ENCODE measurements at places on chromosomes 4 and X.

DNA sequence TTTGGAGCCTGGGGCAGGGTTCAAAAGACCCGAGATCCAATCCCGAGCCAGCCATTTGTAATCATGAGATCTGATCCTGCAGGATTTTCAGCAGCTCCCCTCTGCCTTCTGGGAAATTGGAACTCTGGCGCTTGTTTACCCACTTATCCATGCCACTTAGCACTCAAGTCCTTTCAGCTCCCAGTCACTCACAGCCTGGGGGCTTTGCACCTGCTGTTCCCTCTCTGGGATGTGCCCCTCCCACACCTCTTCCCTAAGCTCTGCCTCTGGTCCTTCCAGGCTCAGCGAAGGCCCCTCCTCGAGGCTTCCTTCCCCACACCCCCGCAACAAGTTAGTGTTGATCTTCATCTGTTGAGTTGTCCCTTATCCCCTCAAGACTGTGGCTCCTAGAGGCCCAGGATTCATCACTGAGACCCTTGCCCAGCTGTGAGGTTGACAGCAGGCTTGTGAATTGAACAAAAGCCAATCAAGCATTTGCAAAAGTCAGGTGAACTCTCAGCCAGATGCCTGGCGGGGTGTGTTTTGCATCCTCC, 99.1 kb upstream of the AFAP1 start:
- DNase-seq: no peak

GRCh38 chr4:83708500-83709175, 172.7 kb downstream of the GPAT3 start:
- no peak for DNase-seq

- DNase-seq: no peak
Measured at GRCh38 chr4:146957237-146957636, 11.6 kb upstream of the TTC29 start.

DNA sequence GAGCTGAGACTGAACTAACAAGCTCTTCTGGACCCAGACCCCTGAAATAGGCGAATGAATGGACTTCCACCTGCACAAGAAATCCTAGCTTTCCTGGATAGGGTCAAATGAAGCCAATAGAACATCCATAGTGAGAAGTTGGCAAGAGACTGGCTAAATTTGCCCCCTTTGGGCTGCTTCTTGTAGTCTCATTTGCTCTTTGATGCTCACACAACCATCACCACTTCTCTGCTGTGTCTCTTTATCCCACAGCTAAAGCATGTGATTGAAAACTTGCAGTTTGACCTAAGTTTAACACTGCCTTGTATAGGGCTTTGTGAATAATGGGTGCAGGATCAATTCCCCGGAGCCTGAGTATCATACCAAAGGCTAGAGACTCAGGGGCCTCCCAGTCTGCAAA, 38.2 kb downstream of the NLGN3 start:
- no peak for DNase-seq

DNA sequence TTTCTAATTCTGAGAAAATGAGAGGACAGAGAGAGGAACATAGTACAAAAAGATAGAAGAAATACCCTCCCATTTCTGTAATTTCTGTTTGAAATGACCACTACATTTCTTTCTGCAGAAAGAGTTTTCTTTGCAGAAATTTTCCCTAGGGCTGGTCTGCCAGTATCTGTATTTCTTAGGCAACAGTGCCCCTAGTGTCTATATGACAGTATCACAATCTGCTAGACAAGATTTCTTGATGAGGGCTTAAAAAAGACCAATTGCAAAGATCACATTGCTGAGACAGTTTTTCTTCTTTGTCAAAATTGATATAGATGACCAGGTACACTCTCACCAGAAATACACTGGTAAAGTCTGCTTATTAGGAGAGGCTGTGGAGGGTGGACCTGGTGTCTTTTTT, 81.0 kb upstream of the ZDHHC15 start:
- no peak for DNase-seq

- no peak for DNase-seq
Measured at GRCh38 chr4:169952236-169953002, 73.8 kb downstream of the MFAP3L start.

DNA sequence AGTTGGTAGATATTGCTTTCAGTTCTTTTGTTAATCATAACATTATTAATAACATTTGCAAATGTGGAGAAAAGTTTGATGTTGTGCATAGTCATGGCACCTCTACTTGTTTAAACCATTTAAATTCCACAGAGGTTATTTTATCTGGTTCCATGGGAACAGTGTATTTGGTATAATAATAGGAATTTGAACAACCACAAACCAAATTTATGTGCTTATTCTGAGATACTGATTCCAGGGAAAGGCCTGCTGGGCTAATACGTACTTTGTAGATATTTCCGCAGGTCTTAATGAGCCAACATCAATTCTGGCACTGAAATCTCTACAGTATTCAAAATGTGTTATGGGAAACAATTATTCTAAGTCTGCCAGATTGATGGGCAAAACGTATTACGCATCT, 319.0 kb downstream of the DKK2 start:
- DNase-seq: no peak

DNA sequence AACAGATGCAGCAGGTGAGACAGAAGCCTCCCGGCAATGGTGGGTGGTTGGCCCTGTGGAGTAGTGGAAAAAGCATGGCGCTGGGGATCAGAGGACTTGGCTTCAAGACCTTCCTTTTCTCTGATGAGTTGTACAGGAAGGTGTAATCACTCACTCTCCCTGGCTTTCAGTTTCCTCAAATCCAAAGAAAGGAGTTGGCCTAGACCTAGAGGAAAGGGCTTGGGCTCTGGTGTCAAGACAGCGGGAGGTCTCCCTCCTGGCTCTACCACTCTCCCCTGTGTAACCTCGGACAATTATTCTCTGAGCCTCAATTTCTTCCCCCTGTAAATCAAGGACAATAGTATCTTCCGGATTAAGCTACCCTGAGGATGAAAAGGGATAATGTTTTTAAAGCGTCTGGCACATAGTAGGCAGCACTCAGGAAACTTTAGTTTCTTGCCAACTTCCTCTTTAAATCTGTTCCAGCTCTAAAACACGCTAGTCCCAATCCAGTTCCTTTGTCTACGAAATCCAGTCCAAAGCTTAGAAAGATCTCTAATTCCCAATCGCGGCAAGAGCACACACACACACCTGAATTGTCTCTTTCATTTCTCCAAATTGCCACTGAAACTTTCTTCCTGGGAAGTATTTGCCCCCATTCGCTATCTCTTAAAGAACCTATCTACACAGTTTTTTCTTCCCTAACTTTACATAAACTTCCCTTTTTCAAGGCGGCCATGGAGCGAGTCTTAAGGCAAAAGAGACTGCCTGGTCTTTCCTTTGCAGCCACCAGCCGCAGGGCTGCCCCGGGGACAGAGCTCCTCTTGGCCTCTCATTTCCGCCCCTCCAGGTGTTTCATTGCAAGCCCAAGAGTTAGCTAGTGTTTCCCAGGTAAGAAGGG, 29.9 kb upstream of the GPC4 start:
- no peak for DNase-seq

DNA sequence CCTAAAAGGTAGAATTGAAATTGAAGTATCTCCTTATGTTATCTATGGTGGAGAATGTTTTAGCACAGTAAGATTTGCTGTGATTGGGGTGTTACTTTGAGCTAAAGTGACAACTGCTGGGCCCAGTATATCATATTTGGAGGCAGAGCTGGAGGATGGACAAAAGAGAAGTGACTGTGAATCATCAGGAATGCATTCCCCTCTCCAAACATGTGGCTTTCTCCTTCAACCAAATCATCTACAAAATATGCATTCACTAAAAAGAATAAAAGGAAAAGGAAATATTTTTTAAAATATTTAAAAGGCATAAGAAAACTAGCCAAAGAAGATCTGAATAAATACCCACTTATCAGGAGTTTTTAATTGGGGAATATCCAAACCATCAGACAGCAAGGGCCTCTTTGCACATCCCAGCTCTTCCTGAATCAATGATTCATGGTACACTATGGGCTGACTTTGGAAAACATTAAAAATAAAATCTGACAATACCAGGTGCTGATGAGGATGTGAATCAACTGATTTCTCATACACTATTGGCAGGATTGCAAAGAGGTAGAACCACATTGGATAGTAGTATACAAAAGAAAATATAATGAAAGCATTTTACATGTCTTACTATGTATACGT, 671.7 kb upstream of the NR3C2 start:
- no peak for DNase-seq

DNA sequence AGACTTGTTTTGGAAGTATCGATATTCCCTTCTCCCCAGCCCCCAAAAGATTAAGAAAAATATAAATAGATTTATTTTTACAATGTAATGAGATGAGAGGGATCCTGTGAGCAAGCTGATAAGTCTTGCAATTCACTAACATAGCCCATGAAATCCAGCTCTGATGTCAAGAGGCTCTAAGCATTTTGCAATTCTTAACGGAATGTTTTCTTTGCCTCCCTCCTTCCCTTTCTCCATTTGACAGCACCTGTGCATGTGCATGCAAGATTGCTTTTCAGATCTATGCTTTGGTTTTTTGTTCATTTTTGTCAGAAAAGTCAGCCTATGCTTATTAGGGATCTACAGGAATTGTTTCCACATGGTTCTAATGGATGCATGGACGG, 169.9 kb downstream of the SLIT2 start:
- DNase-seq: no peak

DNA sequence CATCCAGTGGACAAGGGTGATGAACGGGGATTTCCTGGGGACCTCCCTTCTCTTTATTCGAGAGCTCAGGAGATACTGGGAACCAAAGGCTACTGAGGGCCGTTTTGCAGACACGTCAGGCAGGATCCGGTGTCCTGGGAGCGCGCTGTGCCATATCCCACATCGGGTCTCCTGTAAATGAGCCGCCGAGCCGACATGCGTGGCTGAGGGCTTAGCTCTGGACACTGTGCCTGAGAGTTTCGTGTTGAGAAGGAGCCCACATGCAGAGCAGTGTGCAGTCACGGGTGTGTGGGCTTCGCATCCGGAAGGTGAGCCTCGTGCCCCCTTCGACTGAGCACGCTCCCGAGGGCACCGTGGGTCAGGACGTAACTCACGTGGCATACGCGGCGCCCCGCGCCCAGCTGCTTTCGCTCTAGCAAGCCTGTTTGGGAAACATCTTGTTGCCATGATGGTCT, 28.5 kb upstream of the HGFAC start:
- no peak for DNase-seq

DNA sequence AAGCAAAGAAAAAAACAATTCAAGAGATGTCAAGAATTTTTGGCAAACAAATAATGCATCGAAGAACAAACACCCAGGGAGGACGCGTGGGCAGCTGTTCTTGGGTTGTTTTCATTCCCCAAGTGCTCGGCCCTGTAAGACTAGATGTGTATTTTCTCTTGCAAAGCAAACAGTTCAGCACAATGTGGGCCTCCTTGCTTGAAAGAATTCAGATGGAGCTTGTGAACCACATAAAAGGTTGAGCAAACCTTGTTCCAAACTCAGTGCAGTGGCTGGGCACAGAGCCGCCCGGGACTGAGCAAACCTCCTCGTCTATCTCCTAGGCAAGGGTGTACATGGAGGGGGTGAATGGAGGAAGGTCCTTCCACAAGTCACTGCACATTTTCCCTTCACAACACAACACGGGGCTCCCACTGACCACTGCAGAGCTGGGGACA, 82.4 kb downstream of the HTRA3 start:
- DNase-seq: no peak

DNA sequence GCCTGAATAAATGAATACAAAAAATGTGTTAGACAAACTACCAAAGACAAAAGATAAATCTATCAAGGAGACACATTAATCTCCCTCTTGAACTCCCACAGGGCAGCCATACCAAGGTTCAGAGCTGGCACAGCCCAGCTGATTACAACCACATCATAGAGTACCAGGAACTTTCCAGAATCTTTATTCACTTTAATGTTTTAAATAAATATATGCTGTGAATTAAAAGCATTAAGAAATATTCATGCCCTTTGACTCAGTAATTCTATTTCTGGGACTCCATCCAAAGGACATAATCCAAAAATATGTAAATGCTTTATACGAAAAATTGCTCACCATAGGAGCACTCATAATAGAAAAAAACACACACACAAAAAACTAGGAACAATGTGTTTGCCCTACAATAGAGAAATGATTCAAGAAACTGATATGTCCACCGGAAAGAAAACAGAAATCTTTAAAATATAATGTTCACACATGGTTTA, 126.0 kb downstream of the LDB2 start:
- DNase-seq: no peak

DNA sequence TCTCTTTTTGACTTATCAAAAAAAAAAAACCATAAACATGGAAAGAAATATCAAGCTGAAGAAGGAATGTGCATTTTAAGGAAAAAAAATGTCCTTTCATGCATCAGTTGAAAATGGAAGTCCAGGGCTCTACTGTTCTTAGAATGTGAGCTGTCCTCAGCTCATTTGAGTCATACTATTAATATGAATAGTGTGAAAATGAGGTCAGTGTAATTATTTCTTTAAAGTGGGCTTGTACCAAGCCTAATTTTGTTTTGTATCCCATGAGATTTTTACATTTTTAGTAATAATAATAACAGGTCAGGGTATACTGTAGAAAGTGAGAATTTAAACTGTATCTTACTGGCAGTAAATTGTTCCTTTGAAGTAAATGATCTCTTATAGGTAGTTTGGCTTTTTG, 148.5 kb downstream of the NAA11 start:
- no peak for DNase-seq

- no peak for DNase-seq
Measured at GRCh38 chr4:14419516-14419915, 582.8 kb upstream of the CPEB2 start.

DNA sequence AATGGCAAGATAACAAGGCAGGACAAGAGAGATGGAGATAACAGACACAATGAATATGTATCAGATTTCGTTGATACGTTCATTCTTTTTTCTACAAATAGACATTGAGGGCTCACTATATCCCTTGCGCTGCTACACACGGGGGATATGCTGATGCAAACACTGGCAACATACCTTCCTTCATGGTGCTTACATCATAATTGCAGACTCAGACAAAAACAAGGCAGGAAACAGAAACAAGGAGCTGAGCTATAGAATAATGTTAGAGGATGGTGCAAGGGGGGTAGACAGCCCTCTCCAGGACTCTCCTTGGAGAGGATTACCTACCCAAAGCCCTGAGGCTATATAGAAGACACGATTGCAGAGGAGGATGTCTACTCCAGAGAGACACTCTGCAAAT, 1069.5 kb downstream of the DMD start:
- DNase-seq: no peak

DNA sequence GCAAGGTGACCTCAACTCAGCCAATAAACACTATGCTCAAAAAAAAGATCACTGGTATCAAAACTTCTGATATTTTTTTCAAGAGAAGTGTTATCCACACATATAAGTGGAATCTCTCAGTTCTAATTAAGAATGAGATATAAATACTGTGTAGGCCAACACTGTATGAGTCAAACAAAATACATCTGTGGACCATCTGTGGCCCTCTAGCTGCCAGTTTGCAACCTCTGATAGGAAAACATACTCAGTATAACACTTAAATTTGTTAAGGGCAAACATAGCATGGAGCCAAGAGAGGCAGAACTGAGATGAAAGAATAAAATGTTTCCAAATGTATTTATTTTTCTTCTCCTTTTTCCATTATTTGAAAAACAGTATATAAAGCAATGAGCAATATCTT, 377.3 kb downstream of the ARAP2 start:
- no peak for DNase-seq

GRCh38 chr4:8548731-8549351, 31.4 kb upstream of the GPR78 start:
- DNase-seq: no peak

Measured in stimulated activated CD4-positive, alpha-beta T cell treated with anti-CD3 and anti-CD28 coated beads, TNF-alpha, amount 100 ng/mL, for 48 hours (primary cell).